ENCODE measurements at places on chromosomes 1 and 21. TPM values are rescaled to one million over a fixed set of nuclear protein-coding genes. Genes with fewer than 3 reads are reported as not detected.

Gene NUP210L
- total RNA-seq: under 0.01 TPM

Gene TMPRSS2
- total RNA-seq: not detected

Gene KLHDC8A
- total RNA-seq: not detected

GRCh38 chr1:114388432-114389003, 122.5 kb downstream of the TRIM33 start:
- H3K27ac ChIP-seq: no peak overlapping the region
- no peak overlapping the region for H3K4me3 ChIP-seq
- DNase-seq: no peak
- no peaks in the 10 kb centered on the region for H3K4me1 ChIP-seq

GRCh38 chr1:43473463-43473862, 19.7 kb upstream of the HYI start:
- peaks cover 37% of the 10 kb centered on the region for H3K4me1 ChIP-seq
- H3K27ac ChIP-seq: peak overlapping the region; percentile 89
- no peak for DNase-seq
- no peaks in the 10 kb centered on the region for H3K27me3 ChIP-seq

- H3K4me3 ChIP-seq: no peak overlapping the region
- no peaks in the 10 kb centered on the region for H3K36me3 ChIP-seq
- no peak overlapping the region for H3K27ac ChIP-seq
- no peaks in the 10 kb centered on the region for H3K27me3 ChIP-seq
- DNase-seq: no peak
- H3K4me1 ChIP-seq: no peaks in the 10 kb centered on the region
These were observed 24.5 kb downstream of the TP73 start for GRCh38 chr1:3676581-3677470.

Gene SPATA45
- not detected for total RNA-seq

- H3K27ac ChIP-seq: no peak overlapping the region
- H3K27me3 ChIP-seq: no peaks in the 10 kb centered on the region
- no peak for DNase-seq
- no peaks in the 10 kb centered on the region for H3K36me3 ChIP-seq
- H3K4me3 ChIP-seq: no peak overlapping the region
These were observed 32.1 kb downstream of the SH3BP5L start for GRCh38 chr1:248793592-248793991.

DNA sequence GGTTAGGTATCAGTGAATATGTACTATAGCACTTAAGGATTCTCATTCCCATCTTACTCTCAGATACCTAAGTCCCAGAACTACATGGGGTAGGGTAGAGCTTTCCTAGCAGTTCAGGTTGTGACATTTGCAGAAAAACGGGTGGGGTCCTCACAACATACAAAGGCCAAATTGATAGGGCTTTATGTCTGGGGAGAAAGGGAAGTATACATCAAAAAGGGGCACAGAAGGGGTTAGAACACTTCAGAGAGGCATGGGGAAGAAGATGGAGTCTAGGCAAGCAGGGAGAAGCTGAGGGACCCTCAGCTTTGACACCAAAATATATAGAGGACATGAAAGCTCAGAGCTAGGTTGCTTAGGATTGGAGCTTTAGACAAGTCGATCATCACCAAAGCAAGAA, 3.6 kb downstream of the UROD start:
- no peak overlapping the region for H3K27ac ChIP-seq
- no peaks in the 10 kb centered on the region for H3K27me3 ChIP-seq
- DNase-seq: peak; percentile 34
- H3K4me1 ChIP-seq: peaks cover 27% of the 10 kb centered on the region
- H3K36me3 ChIP-seq: peaks cover 17% of the 10 kb centered on the region
- H3K4me3 ChIP-seq: no peak overlapping the region

Gene CLCA1
- total RNA-seq: not detected
